Stimulated activated CD8-positive, alpha-beta memory T cell treated with anti-CD3 and anti-CD28 coated beads, Interleukin-7, amount 100 ng/mL, for 48 hours (primary cell): ENCODE measurements at places on chromosomes 1 and 21.

DNA sequence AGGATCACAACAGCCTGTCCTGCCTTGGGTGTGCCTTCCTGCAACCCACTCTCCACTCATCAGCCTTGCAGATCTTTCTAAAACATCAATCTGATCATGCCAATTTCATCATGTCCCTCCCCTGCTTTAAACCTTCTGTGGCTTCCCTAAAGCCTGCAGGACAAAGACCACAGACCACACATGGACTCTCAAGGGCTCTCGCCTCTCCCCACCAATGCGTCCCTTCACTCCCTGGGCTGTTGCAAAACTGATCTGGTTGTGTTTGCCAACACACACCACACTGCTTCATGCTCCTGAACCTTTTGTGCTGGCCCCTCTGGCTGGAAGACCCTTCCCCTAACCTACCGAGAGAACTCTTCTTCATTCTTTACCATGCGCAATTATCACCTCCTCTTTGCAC, 72.4 kb downstream of the ITPKB start:
- no peak for DNase-seq

DNA sequence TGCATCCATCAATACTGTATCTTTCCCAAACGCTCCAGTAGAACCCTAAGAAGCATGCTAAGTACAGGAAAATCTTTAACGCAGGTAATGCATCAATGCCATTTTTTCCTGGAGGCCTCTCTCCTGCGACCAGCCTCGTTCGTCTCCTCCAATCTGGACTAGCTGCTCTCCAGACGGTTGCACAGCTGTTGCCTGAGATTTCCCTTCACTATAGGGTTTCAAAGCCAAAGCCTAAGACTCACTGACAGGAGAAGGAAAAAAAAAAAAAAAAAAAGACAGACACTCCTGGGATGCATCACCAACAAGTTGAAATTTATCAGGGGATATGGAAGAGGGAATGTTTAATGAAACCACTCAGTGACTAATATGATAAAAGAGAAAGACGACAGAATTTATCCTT, 93.0 kb downstream of the APP start:
- DNase-seq, result no peak

GRCh38 chr1:162025541-162025940, 1.9 kb upstream of the OLFML2B start:
- no peak for DNase-seq

GRCh38 chr1:27863538-27863915, 8.8 kb upstream of the THEMIS2 start:
- DNase-seq, result no peak

- peak; percentile 72 for DNase-seq
Measured at GRCh38 chr21:46052703-46053651, 44.9 kb upstream of the COL6A2 start.

DNA sequence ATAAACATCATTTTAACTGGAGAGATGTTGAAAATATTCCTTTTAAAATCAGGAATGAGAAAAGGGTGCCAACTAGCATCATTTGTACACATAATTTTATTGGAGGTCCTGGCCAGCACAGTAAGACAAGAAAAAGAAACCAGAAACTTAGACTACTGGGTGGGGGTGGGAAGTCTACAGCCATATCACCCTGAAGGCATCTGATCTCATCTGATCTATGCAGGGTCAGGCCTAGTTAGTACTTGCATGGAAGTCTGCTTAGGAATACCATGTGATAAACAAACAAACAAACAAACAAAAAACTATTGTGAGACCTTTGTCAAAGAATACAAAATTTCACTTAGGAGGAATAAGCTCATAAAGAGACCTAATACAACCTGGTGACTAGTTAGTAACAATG, 54.2 kb downstream of the EIF2B3 start:
- no peak for DNase-seq

- no peak for DNase-seq
Measured at GRCh38 chr1:156045076-156045475, 8.5 kb downstream of the UBQLN4 start.

GRCh38 chr1:10610901-10611600, 136.3 kb downstream of the PEX14 start:
- DNase-seq, result no peak

DNA sequence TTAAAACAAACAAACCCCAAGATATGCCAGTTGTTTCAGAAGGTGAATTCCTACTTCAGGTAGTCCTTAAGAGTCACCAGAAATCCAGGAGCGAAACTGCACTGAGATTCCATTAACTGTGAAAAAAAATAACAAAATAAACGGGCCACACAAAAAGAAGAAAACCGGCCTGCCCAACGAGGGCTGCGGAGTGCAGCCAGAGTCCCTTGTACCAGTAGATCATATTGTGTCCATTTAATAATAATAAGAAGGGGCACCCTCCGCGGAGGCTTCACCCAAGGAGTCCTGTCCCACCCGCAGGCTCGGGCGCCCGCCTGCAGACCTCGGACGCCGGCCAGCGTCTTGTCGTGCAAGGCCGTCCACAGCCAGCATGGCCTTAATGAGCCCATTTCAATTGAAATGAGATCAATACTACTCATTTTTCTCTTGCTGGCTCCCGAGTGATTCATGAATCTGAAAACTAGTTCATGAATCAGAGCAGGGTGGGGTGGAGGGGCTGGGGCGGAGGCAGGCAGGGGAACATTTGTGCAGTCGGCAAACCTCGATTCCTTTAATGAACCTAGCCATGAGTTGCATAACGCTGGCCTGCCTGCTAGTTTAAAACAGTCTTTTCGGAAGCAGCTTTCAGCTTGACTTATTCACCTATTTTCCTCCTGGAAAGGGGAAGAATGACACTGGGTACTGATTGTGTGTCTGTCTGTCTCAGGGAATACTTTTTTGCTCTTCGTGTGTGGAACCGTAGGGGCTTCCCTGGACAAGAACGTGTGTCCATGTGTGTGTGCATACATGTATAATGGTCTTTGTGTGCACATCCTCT, 113.1 kb upstream of the IRF2BP2 start:
- DNase-seq, result peak; percentile 79

GRCh38 chr1:48106049-48106448, 108.9 kb upstream of the TRABD2B start:
- DNase-seq, result no peak

GRCh38 chr21:14620152-14620551, 74.0 kb upstream of the SAMSN1 start:
- DNase-seq, result no peak

- DNase-seq, result no peak
Measured at GRCh38 chr21:15028186-15028585, 36.6 kb downstream of the NRIP1 start.
